ENCODE measurements at places on chromosomes 1 and 21. TPM values are rescaled to one million over a fixed set of nuclear protein-coding genes. Genes with fewer than 3 reads are reported as not detected.

The ZFP69B gene
- polyA plus RNA-seq = 6.8 TPM

The LCE3E gene
- not detected for polyA plus RNA-seq

The ADAM15 gene
- polyA plus RNA-seq = 45.0 TPM

The LRRC53 gene
- polyA plus RNA-seq = not detected

DNA sequence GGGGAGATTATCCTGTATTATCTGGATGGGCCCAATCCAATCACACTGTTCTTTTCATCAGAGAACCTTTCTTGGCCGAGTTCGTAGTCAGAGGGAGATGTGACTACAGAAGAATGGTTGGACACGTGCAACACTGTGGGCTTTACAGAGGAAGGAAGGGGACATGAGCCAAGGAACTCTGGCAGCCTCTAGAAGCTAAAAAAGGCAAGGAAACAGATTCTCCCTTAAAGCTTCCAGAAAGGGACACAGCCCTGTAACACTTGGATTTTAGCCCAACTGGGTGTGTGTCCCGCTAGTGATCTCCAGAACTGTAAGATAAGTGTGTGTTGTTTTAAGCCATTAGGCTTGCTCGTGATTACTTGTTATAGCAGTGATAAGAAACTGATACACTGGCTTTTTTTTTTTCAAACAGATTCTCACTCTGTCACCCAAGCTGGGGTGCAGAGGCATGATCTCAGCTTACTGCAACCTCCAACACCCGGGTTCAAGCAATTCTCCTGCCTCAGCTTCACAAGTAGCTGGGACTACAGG lies 53.9 kb upstream of the FBXO28 start:
- no peak for DNase-seq

- DNase-seq = no peak
These were observed 82.5 kb downstream of the NRIP1 start for GRCh38 chr21:14982336-14982735.

DNA sequence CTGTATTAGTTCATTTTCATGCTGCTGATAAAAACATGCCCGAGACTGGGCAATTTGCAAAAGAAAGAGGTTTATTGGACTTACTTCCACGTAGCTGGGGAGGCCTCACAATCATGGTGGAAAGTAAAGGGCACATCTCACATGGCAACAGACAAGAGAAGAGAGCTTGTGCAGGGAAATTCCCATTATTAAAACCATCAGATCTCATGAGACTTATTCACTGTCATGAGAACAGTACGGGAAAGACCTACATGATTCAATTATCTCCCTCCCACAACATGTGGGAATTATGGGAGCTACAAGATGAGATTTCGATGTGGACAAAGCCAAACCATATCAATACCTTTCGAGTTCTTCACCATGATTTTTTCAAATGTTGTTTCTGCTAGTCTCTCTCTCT lies 3.7 kb upstream of the CHRM3 start:
- no peak for DNase-seq

- no peak for DNase-seq
These were observed 306.2 kb downstream of the NFIA start for GRCh38 chr1:61388566-61388965.

DNA sequence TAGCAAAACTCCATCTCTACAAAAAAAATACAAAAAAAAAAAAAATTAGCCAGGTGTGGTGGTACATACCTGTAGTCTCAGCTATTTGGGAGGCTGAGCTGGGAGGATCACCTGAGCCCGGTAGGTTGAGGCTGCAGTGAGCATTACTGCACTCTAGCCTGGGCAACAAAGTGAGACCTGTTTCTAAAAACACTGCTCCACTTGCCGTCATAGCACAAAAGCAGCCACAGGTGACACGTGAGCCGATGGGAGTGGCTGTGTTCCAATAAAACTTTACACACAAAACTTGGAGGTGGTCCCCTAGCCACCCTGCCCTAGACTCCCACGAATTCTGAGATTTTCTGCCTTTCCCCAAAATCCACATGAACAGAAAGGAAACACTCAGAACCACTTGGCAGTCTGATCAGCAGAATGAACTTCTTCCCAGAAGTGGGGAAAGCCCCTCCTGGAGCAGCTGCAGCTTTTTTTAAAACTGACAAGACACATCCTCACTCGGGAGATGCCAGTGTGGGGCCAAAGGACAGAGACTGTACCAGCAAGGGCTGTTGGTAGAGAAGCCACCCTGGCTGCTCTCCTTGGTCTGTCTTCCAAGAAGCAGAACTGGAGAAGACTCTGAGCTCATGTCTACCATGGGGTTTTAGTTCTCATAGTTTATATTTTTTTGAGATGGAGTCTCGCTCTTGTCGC lies 23.3 kb downstream of the PLEKHM2 start:
- no peak for DNase-seq

DNA sequence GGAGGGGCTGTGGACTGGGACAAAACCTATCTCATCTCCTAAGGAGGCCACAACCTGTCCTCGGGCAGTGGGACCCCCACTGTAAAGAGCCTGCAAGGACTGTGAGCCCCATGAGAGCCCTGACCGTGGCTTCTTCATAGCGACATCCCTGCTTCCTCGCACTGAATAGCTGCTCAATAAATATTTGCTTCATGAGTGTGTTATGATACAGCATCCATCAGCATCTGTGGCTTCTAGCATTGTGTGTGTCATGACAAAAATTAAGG lies 40.5 kb upstream of the CSF3R start:
- no peak for DNase-seq

DNA sequence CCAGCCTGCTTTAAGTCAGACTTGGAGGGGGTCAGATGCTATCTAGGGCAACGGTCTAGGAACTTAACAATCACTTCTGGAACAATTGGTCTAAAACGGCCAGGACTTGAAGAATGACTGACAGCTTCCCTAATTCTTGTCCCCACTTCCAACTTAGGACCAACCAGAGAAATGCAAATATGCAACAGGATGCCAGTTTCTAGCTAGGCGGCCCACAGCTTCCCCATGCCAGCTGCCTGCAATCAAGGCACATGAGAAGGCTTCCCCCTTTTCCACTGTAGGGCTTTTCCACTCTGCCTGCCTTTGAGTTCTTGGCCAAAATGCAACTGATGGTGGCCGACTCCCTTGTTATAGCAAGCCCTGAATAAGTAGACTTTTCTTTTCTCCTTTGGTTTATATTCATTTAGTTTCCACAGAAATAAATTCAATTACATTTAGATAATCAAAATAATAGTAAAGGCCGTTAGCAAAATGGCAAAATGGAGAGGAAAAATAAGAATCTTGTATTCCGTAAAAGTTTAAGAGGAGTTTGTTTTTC lies 80.9 kb downstream of the BACH1 start:
- DNase-seq = no peak

DNA sequence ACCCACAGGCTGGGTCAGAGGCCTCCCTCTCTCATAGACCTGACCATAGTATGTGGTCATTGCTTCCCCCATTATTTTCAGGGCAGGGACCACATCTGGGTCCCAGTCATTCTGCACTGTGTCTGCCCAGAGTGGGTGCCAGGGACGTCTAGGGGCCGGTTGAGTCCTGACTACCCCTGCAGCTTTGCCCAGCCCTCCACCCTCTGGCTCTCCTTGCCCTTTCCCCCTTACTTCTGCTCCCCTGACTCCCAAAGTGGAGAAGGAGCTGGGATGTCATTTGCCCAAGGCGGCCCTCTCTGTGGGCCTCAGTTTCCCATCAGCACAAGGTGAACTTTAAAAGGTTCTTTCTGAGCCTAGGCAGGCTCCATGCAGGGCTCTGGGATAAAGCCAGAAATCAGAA lies 4.3 kb upstream of the TTC22 start:
- no peak for DNase-seq

DNA sequence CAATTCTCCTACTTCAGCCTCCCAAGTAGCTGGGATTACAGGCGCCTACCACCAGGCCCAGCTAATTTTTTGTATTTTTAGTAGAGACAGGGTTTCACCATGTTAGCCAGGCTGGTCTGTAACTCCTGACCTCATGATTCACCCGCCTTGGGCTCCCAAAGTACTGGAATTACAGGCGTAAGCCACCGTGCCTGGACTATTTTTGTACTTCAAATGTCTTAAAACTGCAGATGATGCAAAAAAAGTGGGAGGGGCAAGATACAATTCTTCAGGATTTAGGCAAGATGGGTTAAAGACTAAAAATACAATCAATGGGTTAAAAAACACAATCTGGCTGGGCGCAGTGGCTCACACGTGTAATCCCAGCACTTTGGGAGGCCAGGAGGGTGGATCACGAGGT lies 4.7 kb downstream of the SCAF4 start:
- DNase-seq = no peak

DNA sequence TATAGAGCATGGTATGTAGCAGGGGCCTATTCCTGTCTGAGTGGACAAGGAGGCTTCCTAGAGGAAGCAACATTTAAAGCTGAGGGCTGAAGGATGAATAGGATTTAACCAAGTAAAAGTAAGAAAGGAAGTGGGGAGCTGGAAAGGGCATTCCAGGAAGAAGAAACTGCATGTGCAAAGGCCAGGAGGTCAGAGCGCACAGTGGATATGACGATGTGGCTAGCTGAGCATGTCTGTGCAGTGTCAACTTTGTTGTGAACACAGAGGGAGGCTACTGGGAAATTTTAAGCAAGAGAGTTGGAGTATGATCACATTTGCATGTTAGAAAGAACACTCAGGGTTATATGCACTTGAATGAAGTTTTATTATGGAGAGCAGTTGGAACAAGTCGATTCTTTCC lies 28.6 kb upstream of the JUN start:
- DNase-seq = no peak

GRCh38 chr1:9218917-9219316 lies 15.7 kb upstream of the H6PD start:
- no peak for DNase-seq

- DNase-seq = no peak
These were observed 119.2 kb downstream of the DMRTB1 start for GRCh38 chr1:53578358-53578757.

- DNase-seq = no peak
These were observed 54.7 kb upstream of the NRIP1 start for GRCh38 chr21:15119486-15119885.

GRCh38 chr1:53656747-53657530 lies 82.0 kb downstream of the GLIS1 start:
- DNase-seq = no peak
